Activated naive CD4-positive, alpha-beta T cell treated with anti-CD3 and anti-CD28 coated beads, Interleukin-2, amount 50 U/mL, for 16 hours (primary cell): ENCODE measurements at places on chromosomes 12 and 14.

DNA sequence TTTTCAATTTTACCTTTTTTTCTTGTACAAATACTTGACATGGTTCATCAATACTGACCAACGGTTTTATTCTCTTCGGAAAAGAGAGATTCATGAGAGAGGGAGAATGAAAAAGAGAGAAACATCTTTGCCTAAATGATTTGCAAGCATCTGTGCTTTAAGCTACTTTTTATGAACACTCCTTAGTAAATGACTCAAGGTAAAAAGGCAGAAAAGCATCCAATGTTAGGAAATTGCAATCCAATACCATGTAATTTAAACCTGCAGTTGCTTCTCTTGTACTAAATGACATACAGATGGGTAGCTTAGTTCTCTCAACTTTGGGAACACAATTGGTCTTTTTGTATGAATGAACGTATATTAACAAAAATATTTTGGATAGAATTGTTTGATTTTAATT lies 46.1 kb downstream of the MSRB3 start:
- no peak for DNase-seq

GRCh38 chr12:31859232-31859977 lies 99.8 kb upstream of the RESF1 start:
- DNase-seq, result no peak

DNA sequence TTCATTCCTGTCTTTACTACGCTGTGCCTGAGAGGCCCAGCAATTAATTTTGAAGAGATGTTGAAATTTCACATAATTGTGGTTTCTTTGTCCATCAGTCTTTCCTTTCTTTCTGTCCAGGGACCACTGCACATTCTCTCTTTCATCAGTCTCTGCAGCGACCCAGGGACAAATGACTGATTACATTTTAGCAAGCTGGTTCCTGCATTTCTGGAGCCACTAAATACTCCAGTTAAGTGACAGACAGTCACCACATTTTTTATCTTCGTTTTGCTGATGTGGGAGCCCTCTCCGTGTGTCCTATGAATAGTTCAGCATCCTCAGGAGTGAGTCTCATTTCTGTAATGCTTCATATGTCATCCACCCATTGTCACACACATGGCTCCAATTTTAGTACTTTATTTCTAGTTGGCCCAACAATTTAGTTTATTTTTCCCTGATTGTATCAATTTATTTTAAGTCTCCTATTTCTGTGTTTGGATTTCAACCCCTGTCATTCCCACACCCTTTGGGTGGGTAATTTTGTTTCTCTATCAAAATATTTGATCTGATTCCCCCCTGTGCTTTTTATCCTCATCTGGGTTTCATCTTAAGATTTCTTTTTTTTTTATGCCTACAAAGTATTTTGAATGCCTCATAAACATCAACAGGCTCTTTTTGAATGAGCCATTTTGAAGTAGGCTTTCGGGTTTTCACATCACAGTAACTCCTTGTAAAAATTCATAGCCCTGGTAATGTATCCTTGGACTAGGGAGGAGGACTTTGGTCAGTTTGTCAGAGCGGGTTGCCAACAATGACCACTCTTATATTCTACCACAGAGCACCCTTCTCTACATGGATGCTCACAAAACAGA lies 1196.5 kb downstream of the GALC start:
- no peak for DNase-seq

DNA sequence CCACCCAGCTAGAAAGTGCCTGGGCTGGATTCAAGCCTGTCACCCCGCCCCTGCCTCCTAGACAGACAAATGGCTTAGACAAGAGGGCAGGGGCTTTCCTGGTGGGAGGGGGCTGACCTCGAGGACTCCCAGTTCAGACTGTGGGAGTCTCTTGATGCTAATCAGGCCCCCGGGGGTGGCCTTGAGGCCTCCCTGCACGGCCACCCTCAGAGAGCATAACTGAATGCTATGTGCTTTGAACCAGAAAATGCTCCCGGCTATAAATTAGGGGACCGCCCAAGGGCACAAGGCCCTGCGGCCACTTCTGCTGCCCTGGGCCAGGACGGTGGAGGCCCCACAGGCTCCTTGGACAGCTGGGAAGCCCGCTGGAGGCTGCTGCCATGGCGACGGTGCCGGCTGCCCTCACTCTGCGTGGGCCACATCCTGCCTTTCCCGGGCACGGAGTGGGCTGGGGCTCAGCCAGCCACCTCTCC lies 111.0 kb upstream of the NCOR2 start:
- no peak for DNase-seq

- no peak for DNase-seq
Measured at GRCh38 chr12:109389146-109389545, 41.4 kb downstream of the MYO1H start.

DNA sequence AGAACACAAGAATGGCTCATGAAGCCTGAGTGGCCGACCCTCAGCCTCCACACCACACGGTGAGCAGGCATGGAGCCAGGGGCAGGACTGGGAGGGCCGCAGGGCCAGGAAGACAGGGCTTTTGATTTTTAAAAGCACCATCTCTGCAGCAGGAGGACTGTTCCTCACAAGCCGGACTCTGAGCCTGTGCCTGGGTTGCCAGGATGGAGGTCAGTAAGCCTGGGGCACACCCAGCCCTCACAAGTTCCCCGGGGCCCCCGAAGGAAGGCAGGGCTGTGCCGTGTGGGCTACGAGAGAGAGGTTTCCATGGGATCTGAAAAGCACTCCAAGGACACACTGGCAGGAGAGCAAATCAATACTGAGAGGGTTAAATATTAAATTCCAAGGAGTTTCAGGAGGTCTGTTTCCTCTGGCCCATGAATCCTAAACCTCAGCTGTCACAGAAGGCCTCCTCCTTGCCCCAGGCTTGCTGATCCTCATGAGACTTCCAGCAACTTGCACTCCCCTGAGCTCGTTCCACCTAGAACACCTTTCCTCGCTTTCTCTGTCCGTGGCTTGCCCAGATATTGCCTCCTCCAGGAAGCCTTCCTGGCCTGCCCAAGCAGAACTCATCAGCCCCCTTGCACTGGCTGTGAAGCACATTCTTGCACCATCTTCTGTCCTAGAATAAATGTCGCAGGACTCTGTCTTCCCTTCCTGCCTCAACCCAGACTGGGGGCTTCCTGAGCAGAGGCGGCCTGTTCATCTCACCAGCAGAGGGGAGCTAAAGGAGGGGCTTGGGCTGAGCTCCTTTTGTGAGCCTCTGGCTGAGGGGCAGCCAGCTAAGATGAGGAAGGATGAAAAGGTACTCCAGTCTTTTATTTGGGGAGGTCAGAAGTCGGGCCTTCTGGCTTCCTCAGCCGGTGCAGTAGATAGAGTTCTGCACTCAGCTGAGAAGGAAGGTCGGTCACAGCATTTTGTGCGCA lies 64.6 kb downstream of the CCDC88C start:
- no peak for DNase-seq

GRCh38 chr12:60165781-60166180 lies 570.0 kb downstream of the SLC16A7 start:
- DNase-seq, result no peak

- no peak for DNase-seq
Measured at GRCh38 chr12:71469258-71469750, 29.7 kb downstream of the LGR5 start.

DNA sequence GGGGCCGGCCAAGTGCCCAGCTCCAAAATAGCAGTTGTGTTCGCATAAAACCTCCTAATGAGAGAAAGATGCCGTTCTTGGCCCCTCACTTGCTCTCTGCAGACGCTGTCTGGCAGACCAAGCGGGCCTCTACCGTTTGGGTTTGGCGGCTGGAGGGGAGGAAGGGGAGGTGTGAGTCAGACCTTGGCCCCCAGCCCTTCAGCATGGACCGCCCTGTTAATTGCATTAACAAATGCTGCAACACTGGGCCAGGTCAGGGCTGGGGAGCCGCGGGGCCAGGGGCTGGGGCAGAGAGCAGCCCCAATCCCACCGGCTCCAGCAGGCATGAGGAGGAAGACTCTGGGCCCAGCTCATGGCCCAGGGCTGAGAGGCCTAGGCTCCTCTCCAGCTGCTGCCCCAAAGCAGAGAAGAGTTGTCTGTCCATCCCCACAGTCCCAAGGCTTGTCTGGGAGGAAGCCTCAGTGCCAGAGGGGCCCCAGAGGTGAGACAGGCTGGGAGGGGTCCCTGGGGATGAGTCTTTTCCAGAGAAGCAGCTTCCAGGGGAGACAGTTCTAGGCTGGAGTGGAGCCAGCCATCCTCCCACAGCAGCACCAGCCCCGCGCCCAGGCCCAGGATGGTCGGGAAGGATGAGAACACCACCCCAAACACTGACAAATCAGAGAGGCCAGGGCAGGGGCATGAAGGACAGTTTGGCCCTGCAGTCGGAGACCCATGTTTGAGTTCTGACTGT lies 16.9 kb downstream of the LTBP2 start:
- no peak for DNase-seq

DNA sequence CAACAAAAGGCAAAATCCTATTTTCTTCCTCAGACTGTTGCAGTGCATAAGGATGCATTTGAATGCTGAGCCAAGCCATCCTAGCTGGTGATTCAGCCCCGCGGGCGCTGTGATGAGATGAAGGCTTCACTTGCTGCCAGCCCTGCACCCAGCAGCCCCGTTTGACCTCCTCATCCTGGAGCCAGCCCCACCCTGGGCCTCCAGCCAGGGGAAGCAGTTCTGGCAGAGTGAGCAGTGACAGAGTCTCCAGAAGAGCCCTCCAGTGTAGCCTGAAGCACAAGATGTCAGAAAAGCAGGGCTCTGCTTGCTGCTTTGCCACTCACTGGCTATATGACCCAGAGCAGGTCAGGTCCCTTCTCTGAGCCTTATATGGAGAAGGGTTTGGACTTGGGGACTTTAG lies 96.2 kb upstream of the HSPB8 start:
- DNase-seq, result no peak
